ENCODE measurements at places on chromosomes 5 and 9.

- no peak for DNase-seq
Measured at GRCh38 chr5:144177548-144177947, 6.9 kb downstream of the KCTD16 start.

DNA sequence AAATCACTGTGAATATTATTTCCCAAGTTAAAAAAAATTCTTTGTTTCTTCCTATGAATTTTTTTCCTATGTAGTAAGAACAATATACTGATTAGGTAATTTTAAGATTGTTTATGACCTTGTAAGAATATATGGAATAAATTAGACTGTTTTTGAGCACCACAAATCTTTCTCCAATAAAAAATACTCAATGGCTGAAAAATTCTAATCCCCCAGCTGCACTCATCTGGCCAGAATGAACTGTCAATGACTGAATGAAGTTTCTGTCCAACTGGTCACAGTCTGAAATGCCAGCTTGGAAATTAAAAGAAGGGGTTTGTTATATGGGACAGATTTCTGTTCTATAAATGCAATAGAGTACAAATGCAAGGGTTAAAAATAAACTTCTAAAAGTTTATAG lies 569.5 kb upstream of the SEMA6A start:
- no peak for DNase-seq

DNA sequence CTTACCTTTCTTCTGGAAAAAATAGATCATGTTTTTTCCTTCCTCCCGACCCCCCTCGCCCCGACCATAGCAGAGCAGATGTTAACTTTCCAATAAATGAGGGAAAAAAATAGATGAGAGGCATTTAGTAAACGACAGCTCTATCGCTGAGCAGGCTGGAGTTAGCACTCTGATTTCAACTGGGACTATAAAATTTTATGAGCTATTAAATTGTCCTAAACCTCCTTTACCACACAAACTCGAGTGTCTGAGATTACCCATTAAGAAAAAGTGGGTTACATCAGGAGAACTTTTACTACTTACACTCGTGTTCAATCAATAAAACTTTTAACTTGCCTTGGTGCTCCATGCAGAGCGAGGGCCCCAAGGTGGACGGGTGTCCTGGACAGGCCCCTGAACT lies 59.8 kb upstream of the RNU6ATAC start:
- DNase-seq: no peak

DNA sequence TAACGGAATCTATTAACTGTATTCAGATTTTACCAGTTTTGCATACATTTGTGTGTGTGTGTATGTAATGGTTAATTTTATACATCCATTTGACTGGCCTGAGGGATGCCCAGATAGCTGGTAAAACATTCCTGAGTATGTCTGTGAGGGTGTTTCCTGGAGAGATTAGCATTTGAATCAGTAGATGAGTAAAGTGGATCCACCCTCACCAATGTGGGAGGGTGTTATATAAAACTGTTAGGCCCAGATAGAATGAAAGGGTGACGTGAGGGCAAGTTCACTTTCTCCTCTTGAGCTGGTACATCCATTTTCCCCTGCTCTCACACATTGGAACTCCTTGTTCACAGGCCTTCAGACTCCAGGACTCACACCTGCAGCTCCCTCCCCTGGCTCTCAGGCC lies 88.7 kb downstream of the EMB start:
- no peak for DNase-seq

DNA sequence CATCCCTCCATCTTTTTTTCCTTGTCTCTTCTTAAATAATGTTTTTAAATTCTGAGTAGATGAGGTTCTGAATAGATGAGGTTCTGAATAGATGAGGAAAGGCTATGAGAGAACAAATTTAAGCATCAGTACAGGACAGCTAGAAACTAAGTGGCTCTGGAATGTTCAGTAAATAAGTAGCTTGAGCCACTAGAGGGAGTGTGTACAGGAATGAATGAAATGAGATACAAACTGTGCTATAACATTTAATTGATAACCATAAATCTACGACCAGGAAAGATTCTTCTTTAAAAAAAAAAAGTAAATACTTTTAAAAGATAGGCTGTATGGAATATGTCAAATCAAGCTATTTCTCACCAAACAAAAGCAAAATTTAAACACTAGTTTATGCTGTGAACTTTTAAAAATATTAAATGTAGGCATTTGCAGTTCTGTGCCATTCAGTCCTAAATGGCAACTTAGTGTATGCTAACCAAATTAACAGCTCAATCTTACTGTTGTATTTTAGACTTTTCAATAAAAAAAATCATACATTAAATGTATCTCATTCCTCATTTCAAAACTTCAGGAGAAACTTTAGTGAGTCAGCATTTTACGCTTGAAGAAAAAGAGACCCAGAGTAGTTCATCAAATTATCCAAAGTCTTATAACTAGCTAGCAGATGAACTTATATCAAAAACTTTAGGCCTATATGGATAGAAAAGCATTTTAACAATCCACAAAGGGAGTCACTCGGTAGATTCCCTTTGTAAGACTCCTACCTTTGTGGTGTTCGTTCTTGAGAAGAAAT lies 70.4 kb upstream of the SNX2 start:
- no peak for DNase-seq

GRCh38 chr9:87245271-87245670 lies 252.4 kb upstream of the DAPK1 start:
- no peak for DNase-seq

DNA sequence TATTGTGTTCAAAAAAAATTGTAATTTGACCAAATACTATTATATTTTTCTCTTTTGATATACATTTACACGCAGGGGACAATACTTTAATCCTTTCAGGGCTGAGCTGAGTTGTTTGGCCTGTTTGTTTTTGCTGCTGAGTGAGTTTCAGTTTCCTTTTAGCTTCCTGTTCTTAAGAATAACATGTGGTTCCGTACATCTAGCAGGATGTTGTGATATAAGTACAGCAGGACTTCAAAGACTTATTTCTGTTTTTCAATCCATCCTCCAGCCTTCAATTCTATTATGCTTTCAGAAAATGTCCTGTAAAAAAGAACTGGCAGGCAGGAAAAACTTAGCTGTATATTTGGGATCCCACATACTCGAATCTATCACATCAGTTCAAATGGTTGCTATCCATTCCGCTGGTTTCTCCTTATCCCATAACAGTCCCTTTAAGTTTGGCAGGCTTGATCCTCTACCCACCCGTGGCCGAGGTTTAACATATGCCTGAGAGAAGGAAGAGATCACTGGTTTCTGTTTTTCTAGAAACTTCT lies 1037.3 kb upstream of the ACO1 start:
- no peak for DNase-seq

- no peak for DNase-seq
Measured at GRCh38 chr5:50738864-50739263, 72.4 kb downstream of the PARP8 start.

DNA sequence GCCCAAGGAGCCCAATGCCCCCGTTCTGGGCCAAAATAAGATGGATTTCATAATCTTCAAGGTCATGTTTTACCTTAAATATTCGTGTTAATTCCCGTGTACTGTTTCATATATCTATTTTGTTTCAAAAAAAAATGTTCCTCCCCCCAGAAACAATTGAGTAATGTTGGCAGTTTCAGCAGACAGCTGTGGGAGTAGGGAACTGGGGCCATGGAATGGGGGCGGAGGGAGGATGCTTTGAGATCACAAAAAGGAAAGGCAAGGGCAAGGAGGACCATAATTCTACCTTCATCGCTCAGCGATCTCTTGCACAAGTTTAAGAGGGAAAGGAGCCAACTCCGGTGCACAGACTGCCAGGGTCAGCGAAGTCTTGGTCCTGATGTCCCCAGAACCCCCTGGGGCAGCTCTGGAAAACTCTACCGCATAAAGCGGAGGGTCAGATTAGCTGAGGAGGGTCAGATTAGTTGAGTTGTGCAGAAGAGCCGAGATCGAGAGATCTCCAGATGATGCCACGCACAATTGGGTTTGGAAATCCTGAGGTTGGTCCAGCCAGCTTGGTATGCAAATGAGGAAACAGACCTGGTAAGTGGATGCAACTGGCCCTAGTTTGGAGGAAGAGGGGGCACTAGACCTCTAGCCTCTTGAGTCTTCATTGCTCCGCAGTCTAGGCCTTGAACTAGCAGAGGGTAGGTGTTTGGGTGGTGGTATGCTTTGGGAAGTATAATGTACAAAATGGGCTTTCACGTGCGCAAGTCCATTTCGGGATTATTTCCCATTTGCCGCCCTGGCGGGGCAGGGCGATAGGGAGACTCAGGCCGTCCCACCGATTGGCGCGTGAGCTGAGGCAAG lies 24.0 kb downstream of the CDKN2A start:
- DNase-seq: no peak

GRCh38 chr5:14415698-14416074 lies 165.9 kb upstream of the OTULINL start:
- DNase-seq: no peak

DNA sequence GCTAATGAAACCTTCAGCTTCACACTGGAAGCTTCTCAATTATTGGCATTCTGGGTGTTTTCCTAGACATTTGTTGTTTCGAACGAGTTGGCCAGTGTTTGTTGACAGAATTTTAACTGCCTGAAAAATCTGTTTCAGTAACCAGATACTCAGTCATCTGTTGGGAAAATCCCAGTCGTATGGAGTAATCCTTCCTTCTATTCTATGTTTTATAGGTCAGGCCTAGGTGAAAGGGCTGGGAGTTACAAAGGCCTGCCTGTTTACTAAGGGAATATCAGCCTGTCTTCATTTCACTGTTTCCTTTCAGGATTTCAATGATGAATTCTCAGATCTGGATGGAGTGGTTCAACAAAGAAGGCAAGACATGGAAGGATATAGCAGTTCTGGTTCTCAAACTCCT lies 59.9 kb downstream of the GRAMD2B start:
- DNase-seq: no peak

DNA sequence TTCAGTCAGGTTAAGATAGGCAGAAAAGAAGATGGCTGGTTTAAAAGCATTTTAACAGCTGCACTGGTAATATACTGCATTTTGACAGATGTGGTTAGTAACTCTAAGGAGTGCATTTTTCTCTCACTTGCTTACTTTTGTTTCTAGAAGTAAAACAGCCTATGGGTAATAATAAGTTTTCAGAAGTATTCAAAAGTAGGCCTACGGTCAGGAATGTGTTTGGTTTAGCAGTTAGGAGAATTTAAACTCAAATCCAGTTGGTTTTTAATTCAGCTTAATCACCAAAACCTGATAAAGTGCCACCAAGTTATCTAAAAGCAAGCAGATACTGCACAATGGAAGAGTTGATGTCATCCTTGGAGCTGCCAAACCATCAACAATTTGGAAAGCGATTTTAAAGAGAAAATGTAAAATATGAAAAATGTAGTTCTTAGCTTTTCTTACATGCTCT lies 160.3 kb downstream of the ARSB start:
- DNase-seq: no peak

- no peak for DNase-seq
Measured at GRCh38 chr5:62059960-62060359, 246.0 kb upstream of the KIF2A start.

DNA sequence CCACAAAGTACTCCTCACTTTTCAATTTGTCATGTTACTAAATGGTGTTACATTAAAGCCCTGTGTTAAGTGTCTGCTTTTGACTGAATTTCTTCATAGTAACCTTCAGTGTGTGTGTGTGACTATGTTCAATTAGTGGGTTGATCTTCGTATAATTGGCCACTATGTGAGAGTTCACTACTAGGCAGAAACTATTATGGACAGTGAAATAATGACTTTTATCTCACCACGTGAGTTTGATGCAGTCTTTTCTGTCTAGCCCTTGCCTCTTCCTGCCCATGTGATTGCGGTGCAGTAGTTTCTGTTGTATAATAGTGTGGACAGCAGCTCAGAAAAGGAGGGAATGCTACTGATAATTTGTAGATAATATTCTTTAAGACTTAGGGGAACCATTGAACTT lies 1.8 kb upstream of the MAML1 start:
- DNase-seq: no peak

GRCh38 chr5:45098483-45098882 lies 289.7 kb downstream of the MRPS30 start:
- no peak for DNase-seq

DNA sequence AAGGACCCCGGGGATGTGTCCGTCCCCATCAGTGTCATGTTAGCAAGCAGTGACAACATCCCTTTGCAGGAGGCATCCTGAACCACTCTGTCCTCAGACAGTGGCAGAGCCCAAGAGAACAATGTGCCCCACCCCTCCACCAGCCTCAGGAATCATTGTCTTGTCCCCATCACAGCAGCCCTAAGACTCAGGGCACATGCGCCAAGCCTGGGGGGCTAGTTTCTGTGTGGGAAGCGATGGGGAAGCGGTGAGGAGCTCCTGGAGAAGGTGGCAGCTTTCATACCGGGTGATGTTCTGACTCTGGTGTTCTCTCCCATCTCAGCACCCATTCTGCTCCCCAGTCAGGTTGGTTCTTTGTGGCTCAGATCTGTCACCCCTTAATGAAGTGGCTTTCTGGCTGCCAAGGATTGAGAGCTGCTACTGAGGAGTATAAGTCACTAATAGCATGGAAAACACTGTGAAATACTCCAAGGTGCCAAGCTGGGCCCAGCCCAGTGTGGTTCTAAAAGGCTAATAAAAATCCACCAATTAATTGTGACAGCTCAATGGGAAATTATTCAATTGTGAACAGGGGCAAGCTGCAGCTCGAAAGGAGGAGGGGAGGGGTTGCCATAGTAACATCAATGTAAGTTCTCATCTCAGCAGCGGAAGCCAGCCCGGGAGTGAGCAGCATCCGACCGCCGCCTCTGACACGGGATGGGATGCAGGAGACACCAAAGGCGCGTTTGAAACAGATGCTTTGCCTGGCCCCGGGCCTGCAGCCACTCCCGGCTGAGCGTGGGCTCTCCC lies 4.7 kb downstream of the QRFP start:
- no peak for DNase-seq

- DNase-seq: peak; percentile 33
Measured at GRCh38 chr5:140402258-140403074, 833 bp downstream of the ANKHD1 start.

DNA sequence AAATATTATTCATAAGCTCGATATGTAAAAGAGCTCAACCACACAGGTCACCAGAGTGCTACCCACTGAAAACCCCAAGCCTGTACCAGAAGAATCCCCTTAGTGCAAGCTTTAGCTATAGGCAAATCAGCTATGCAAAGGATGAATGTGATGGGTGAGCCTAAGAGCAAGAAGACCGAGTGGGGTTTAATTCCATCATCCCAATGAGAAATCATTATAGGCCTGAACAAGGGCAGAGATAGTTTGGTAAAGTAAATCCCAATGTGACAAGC lies 21.8 kb downstream of the ELOVL7 start:
- no peak for DNase-seq

DNA sequence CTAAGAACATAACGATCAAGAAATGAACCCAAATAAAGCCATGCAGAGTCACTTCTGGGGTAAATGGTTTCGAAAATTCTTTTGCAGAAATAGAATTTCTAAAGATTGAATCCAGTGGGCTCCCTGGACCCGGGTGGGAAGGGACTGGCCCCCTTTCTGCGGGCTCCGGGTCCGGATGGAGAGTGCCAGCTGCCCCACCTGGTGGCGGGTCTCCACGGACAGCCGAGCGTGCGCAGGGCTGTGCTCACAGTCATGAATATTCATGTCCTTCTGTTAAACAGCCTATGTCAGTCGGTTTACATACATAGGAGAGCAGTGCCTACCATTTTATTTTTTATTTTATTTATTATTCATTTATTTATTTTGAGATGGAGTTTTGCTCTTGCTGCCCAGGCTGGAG lies 4.7 kb upstream of the PPP1R26 start:
- DNase-seq: no peak

All from H54 (cell line).